ENCODE measurements at places on chromosomes 12 and 14.

DNA sequence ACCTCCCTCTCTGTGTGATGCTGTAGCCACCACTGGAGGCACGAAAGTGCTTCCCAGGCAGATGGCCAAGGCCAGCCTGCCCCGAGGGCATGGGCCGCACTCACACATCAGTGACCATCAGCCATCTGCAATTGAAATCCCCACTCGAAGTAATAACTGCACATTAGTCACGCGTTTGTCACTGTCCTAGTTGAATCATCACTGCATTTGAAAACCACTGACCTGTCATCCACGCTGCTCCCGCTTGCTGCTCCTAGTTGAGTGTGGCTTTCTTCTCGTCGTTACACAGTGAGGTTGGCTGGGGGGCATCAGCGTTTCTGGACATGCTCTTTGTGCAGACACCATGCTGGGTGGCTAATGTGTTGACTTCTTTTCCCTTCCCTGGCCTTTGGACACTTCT is 176.1 kb downstream of the ADGRD1 start:
- no peak for DNase-seq

DNA sequence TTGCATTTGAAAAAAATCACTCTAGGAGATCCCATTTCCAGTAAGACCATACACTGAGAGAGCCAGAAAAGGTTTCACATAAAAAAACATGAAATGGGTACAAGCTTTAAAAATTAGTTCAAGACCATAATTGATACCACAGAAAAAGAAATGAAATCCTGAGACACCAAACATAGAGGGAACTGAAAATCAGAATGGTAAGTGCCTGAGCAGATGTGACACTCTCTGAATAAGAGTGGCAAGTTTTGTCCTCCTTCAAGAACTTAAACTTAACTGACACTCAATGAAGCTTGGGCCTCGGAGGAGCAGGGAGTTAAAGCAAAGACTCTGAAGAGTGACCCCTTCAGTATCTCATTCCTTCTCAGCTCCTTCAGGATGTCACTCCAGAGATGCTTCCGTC is 23.2 kb upstream of the PTGDR start:
- no peak for DNase-seq

DNA sequence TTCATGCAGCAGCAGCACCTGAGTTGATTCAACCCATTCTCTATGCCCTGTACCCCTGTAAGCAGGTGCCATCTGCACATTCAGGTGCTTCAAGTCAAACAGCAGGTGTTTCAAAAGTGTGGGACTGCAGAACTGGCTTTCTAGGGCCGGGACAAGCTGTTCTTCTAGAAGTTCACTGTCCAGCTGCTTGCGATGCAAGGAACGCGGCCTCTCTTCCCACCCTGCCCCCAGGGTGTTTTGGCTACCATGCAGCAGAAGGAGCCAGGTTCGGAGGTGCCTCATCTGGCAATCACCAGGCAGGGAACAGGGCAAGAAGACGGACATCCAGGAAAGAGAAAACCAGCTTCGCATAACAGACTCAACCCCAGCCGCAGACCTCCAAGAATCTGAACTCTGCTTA is 35.2 kb downstream of the TMEM132D start:
- no peak for DNase-seq

- DNase-seq: no peak
These were observed 52.5 kb downstream of the MRPL42 start for GRCh38 chr12:93519859-93520258.

DNA sequence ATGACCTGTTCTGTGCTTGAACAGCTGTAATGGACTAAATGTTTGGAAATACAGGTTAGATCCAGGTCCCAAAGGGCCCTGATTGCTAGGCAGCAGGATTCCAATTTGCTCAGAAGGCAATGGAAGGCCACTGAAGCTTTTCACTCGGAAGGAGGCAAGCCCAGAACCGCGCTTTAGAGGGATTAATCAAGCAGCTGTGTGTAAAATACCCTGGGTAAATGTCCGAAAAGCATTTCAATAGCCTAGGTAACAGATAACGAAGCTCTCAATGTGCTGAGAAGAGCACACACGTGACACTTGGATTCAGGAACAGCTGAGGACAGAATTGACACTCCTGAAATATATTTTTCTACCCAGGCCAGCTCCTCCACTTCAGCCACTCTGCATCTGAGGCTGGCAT is 436.1 kb downstream of the TMEM132D start:
- DNase-seq: no peak

- no peak for DNase-seq
These were observed 15.6 kb downstream of the CLECL1 start for GRCh38 chr12:9717070-9717925.

GRCh38 chr12:74488134-74488533 is 49.5 kb upstream of the ATXN7L3B start:
- DNase-seq: no peak

GRCh38 chr12:6818645-6819044 is 3.0 kb upstream of the GPR162 start:
- no peak for DNase-seq

GRCh38 chr12:120489018-120489417 is 6.9 kb upstream of the DYNLL1 start:
- no peak for DNase-seq

DNA sequence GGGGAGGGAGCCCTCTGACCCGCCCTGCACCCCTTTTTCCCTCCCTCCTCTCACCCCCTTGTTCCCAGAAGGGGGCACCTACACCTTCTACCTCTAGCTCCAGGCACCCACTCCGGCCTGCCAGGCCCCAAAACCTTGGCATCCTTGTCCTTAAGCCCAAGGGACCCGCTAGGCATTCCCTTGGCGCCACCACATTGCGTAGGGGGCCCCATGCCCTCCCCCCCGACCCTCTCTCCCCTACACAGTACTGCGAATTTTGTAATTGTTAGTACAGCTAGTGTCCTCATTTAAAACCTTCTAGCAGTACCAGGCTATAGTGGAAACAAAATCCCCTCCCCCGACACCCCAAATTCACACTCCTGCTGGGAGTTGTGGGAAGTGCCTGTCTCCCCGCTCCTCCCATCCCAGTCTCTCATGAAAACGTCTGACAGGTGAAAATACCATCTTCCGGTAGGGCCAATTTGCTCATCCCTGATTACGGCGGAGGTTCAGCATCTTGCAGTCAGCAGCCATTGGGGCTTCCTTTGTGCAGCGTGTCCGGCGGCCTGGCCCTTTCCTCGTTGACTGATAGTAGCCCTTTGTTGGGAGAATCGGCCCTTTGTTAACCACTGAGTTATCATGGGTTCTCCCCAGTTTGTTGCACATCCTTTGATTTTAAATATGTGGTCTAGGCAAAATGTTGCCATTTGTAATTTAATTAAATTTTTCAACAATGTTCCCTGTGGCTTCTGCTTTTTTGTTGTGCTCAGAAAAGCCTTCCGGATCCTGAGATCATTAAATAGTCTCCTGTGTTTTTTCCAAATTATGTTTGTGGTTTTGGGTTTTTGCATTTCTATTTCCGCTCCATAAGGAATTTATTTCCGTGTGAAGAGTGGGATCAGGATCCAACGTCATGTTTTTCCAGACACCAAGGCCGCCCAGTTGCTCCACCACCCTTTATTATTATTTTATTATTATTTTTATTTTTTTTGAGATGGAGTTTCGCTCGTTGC is 7.9 kb upstream of the CEP170B start:
- no peak for DNase-seq

DNA sequence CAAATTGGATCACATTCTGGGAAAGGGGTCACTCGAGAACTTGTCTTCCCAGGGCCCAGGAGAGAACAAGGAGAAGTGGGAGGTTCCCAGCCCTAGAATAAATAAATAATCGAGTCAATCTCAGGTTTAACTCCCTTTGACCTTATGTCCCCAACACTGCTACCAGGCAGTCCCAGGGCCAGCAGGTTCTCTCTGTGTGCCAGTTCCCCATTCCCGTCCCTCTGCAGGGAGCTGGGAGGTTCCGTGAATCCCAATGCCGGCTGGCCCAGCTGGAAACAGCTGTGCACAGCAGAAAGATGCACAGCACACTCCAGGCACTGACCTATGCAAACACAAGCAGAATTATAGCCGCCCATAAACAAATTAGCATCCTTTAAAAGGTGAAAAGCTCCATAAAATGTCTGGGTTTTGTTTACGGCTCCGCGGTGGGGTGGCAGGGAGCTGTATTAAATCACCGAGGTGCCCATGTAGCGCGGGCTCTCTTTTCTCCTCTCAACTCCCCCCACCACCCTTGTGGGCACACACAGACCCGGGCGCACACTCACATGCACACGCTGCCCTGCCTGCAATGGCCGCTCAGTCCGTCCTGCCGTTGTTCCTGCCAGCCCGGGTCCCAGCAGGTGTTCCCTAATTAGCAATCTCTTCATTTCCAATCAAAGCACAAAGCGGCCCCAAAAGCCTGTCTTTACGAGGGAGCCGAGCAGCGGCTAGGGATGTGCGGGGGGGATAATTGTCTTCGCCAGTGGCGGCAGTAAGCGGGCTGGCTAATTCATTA is 46.6 kb upstream of the ESRRB start:
- DNase-seq: no peak

GRCh38 chr14:31283578-31284252 is 76.1 kb upstream of the HECTD1 start:
- DNase-seq: no peak

GRCh38 chr14:89237921-89238529 is 179.0 kb downstream of the FOXN3 start:
- DNase-seq: no peak

DNA sequence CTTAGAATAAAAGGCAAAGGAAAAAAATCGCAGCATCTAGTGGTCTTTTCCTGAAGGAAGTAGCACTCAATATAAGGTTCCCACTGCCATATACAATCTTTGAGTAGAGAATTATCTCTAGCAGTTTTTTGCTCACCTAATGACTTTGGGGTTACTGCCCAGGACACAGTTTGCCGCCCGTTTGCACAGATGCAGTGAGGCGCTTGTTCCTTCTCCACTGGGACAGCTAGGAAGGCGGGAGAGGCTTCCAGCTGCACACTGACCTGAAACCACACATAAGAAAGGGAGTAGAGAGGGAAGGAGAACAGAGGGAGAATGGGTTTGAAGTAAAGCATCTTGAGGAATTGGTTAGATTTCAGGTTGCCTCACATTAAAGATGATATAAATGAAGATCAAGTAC is 25.5 kb downstream of the A2M start:
- no peak for DNase-seq

DNA sequence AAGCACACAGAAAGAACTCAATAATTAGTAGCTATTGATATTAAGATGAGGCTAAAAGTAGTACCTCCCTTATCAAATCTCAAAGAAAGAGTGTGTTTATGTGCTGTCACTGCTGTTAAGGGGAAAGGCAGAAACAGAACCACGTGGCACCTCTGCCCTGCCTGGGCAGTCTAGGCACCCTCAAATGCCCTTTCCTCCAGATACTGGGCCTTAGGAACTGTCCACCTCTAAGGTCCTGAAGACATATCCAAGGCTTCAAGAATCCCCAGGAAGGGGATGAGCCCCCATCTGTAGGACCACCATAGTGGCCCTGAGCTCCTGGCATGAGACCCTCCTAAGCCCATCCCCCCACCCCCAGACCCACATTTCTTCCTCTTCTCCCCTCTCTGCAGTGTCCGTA is 29.1 kb downstream of the NGB start:
- DNase-seq: no peak

- no peak for DNase-seq
These were observed 140.2 kb downstream of the NUAK1 start for GRCh38 chr12:105998561-105998960.

- no peak for DNase-seq
These were observed 942.0 kb upstream of the FBXO33 start for GRCh38 chr14:40374221-40374620.

DNA sequence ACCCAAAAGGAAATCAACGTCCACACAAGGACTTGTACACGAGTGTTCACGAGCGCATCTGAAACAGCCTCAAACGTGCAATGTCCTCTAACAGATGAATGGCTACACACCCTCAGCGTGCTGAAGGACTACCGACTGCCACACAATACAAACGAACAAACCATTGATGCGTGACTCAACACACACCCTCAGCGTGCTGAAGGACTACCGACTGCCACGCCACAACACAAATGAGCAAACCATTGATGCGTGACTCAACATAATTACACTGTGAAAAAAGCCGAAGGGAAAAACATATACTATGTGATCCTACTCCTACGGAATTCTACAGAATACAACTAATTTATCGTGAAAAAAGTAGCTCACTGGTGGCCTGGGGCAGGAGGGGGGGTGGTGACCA is 25.1 kb upstream of the BTBD6 start:
- no peak for DNase-seq

DNA sequence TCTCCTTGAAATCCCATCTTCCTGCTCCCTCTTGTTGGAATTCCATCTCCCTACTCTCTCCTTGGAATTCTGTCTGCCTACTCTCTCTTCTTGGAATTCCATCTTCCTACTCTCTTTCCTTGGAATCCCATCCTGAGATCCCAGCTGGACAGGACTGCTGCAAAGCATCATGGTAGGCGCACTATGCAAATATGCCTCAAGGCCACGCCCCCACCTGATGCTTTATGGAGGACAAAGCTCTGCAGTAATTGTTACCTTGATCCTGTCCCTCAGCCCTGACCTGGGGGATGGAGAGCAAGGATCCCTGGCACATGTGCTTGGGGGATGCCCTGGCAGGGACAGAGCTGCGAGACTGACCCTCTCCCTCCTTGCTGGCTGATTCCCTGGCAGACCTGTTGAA is 185.6 kb downstream of the TBX5 start:
- DNase-seq: no peak

- no peak for DNase-seq
These were observed 25.0 kb downstream of the ERP27 start for GRCh38 chr12:14913381-14913781.

GRCh38 chr14:99816642-99817041 is 23.4 kb downstream of the EML1 start:
- no peak for DNase-seq

DNA sequence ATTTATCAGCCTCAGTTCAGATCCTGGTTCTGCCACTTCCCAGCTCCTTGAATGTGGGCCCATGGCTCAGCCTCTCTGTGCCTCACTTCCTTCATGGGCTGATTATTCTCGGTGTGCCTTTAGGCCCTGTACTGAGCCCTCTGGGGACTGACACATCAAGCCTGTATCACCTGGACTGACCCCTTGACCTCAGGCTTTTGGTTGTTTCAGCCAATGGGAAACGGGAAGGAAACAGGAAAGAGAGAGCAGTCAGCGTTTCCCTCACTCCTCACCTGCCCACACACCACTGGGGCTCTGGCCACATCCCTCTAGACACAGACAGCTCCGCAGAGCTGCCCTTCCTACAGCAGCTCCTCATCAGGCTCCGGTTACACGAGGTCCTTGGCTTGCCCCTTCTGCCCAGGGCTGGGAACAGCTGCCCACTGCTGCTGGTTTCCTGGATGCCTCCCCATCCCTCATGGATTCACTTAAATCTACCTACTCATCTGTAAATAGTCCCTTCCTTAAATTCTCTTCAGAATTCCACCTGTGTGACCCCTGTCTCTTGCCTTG is 37.0 kb upstream of the ITPR2 start:
- no peak for DNase-seq

DNA sequence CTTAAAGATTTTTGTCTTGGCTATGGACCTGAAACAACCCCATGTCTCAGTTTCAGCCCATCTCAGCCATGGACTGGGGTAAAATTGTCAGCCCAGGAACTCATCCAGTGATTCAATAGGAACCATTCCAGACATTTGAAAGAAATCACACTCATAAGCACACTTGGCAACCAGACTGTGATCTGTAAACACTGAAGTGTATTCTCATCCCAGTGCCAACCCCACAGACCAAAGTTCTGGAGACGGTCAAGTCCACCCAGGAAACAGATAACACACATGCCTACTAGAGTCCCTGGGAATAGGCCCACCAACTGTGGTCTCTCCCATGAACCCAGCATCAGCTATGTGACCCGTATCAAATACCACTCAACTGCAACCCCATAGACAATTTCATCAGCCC is 804.6 kb downstream of the TRHDE start:
- DNase-seq: no peak

Data from activated CD8-positive, alpha-beta memory T cell treated with anti-CD3 and anti-CD28 coated beads for 48 hours (primary cell).